GM04504 (cell line): ENCODE measurements at places on chromosomes 1 and 21.

- no peak for DNase-seq
Measured at GRCh38 chr1:100943533-100943932, 47.6 kb downstream of the SLC30A7 start.

DNA sequence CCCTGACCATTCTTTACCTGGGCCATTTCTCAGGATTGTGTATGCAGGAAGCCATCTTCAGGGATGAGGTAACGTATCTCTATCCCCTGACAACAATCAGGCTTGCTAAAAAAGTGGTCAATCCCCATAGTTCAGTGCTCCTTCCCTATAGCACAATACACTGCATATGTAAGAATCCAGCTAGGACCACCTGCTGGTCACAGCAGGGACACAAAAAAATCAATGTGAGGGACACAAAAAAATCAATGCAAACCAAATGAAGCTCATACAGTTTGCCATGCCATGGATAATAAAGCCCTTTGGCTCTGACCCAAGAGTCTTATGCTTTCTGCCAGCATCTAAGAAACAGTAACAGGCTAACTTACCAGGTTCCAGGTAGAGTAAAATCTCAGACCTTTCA lies 16.3 kb downstream of the ACBD6 start:
- DNase-seq = no peak

- DNase-seq = no peak
Measured at GRCh38 chr1:244049162-244050013, 1.7 kb upstream of the ZBTB18 start.

GRCh38 chr1:41537788-41538351 lies 53.4 kb upstream of the EDN2 start:
- DNase-seq = peak; percentile 42

DNA sequence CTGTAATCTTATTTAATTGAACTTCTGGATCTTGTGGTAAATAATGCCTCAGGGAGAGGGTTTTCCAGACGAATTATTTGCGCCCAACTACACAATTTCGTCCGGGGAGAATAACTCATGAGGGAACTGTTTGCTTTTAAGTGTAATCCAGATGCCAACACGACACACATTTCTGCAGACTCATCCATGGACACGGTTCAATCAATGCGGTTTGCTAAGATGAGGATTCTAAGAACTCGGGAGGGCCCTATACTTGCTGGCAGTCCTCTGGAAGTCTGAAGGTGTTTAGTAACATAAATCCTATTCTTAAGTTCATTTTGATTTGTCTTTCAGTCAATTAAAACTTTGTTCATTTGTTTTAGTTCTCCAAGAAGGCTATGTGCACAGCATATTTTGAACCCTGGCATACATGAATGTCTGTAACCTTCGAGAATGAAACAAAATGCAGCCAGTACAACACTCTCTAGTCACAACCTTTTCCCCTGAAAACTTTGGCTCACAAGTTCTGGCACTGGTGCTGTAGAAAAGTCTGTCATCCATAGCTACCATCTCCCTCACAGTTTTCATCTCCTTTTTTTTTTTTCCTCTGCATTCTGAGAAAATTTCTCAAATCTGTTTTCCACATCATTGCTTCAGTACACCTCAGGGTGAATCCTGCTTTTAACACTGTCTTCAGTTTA lies 38.8 kb downstream of the DIPK1A start:
- DNase-seq = peak; percentile 54

DNA sequence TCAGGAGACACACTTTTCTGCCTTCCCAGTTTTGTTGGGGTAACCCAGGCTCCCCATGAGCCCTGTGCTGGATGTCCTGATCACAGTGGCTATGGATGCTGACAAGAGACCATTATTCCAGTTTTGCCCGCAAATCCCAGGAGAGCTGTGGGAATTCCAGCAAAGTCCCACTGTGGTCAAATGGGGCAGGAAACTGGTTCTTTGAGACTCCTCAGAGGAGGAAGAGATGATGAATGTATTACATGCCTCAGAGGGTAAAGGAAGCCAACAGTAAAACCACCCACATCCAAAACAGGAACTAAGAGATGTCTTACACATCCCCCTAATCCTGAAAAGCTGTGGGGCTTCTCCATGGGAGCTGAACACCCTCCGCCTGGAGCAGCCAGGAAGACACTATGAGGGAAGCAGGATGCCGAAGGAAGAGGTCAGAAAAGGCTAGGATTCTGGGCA lies 12.8 kb upstream of the MPZL1 start:
- DNase-seq = no peak

GRCh38 chr1:3058263-3059030 lies 10.6 kb upstream of the PRDM16 start:
- DNase-seq = no peak

GRCh38 chr1:84653130-84653677 lies 37.1 kb downstream of the SSX2IP start:
- no peak for DNase-seq

DNA sequence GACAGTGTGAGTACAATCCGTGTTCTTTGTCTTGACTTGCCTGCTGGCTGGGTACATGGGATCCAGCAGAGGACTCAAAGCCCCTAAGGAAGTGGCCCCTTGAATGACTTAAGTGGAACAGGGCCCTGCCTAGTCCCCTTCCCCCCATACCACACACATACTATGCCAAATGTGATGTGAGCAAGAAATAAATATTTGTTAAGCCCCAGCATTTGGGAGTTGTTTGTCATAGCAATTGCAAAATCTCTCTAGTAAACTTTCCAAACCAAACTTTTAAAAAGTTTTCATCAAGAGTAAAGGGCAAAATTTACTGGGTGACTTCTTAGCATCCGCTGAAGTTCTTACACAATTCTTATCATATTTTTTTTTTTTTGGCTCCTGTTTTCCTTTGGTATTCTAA lies 32.5 kb upstream of the CACHD1 start:
- no peak for DNase-seq

GRCh38 chr1:153746174-153746573 lies 18.3 kb downstream of the INTS3 start:
- no peak for DNase-seq

GRCh38 chr21:14086553-14086952 lies 124.2 kb downstream of the LIPI start:
- no peak for DNase-seq

DNA sequence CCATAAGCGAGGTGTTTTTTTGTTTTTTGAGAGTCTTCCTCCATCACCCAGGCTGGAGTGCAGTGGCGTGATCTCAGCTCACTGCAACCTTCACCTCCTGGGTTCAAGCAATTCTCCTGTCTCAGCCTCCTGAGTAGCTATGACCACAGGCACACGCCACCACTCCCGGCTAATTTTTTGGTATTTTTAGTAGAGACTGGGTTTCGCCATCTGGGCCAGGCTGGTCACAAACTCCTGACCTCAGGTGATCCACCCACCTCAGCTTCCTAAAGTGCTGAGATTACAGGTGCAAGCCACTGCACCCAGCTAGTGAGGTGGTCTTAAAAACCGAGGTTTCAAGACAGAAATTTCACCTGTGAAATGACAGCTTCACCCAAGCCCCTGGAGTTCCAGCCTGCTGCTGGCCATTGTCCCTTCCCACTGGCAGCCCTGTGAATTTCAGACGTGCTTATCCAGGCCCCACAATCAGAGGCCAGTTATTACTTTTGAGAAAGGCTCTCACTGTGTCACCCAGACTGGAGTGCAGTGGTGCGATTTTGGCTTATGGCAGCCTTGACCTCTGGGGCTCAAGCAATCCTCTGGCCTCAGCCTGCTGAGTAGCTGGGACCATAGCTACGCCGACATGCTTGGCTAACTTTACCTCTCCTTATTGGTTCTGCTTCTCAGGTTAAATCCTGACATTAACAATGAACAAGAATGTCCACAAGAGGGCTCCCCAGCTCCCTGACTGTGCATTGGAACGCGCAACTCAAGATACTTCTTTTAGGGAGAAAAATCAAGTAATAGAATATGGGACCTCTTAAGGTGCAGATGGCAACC lies 19.4 kb downstream of the ENO1 start:
- no peak for DNase-seq

- DNase-seq = no peak
Measured at GRCh38 chr1:233735331-233735730, 121.4 kb downstream of the KCNK1 start.

DNA sequence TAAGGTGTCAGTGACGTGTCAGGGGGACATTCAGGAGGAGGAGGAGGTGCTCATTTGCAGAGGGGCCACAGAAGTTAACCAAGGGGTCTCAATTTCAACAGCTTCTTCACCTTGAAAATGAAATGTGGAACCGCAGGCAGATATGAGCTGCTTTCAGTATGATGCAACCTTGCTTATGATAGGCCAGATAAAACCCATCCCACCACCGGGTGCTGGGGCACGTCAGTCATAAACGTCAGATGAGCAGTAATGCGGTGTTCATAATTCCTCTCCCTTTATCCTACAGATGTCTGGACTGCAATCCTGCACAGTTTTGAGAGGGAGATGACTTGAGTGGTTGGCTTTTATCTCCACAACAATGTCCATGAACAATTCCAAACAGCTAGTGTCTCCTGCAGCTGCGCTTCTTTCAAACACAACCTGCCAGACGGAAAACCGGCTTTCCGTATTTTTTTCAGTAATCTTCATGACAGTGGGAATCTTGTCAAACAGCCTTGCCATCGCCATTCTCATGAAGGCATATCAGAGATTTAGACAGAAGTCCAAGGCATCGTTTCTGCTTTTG lies 1.7 kb downstream of the PTGFR start:
- DNase-seq = peak; percentile 18

DNA sequence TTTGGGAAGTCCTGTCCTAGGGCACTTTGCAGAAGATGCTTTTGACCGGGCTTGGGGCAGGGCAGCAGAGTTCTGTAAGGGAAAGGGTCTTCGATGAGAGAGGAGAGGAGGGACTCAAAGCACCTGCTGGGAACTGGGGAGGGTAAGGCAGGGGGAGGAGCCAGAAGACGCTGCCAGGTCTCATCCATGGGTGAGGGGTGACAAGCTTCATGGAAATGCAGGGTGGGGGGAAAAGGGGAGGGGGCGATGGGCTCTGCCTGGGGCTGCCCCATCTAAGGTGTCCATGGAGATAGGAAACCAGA lies 20.9 kb upstream of the C2CD2 start:
- DNase-seq = no peak

- DNase-seq = no peak
Measured at GRCh38 chr1:2446394-2446793, 29.7 kb upstream of the PLCH2 start.

DNA sequence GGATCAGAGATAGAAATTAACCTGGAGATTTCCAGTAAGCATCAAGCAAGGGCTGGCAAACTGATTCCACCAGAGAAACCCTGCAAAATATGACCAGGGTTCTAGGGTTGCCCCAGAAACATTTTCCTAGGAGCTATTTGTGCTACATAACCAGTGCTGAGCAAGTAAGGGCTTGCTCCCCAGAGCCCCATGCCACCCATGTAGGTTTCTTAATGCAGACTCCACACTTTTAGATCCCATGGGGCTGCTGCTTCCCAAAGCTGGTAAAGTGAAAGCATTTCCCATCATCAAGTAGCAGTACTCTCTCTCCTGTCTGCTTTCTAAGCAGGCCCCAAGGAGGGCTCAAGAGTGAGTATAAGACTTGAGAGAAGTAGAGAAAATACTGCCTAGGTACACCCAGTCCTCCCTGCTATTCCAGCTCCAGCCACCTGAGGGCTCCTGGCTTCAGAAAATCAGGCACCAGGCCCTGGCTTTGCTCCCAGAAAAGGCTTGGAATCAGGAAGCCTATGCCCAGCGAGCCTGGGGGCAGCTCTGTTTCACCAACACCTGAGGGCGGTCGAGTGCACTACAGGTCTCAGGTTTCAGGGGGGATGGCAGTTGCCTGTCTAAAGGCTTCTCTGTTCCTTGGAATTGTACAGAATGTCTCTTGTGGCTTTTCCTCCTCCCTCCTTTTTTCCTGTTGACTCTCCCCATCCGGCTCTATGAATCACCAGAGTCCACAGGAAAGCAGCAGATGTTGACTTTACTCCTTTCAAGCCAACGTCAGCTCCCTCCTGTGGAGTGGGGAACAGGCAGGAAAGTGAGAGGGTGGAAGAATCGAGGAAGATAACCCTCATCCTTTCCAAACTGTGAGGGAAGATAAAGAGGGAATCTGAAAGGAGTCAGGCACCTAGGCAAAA lies 6.2 kb upstream of the ANKRD35 start:
- DNase-seq = peak; percentile 97

- no peak for DNase-seq
Measured at GRCh38 chr1:61224609-61225008, 142.2 kb downstream of the NFIA start.

DNA sequence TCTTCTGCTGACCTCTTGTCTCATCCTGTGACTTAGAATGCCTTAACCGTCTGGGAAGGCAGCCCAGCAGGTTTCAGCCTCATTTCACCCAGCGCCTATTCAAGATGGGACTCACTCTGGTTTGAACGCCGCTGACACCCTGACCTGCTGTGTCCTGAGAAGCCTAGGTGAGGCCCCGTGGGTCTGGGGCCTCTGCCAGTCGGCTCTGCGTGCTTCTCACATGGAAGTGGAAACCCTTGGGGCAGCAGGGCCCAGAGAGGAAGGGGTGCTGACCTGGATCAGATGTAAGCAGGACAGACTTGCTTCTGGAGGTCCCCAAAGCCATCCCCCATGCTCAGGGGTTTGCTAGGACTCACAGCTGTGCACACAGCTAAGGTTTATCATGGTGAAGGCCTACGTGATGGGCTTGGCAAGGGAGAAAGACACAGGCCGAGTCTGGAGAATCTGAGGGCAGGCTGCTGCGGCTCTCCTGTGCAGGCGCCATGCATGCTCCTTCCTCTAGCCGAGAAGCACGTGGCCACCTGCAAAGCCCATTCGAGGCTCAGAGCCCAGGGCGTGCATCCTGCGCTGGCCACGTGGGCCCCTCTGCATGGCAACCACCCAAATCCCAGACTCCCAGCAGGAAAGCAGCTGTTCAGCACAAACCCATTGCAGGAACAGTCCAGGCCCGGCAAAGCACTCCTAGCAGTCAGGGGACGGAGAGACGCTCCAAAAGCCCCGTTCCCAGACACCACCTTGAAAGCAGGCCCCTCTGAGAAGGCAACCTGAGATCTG lies 3.8 kb downstream of the TRPM2 start:
- no peak for DNase-seq

- peak; percentile 37 for DNase-seq
Measured at GRCh38 chr1:20787029-20787839, at the start of gene HP1BP3. Gene HP1BP3, minus strand, starts transcription at chr1:20787307. Its CDS starts 6,867 bp downstream, at chr1:20780440.

GRCh38 chr1:24908591-24909259 lies 21.4 kb downstream of the RUNX3 start:
- no peak for DNase-seq

- no peak for DNase-seq
Measured at GRCh38 chr1:243716906-243717305, 133.1 kb downstream of the AKT3 start.

DNA sequence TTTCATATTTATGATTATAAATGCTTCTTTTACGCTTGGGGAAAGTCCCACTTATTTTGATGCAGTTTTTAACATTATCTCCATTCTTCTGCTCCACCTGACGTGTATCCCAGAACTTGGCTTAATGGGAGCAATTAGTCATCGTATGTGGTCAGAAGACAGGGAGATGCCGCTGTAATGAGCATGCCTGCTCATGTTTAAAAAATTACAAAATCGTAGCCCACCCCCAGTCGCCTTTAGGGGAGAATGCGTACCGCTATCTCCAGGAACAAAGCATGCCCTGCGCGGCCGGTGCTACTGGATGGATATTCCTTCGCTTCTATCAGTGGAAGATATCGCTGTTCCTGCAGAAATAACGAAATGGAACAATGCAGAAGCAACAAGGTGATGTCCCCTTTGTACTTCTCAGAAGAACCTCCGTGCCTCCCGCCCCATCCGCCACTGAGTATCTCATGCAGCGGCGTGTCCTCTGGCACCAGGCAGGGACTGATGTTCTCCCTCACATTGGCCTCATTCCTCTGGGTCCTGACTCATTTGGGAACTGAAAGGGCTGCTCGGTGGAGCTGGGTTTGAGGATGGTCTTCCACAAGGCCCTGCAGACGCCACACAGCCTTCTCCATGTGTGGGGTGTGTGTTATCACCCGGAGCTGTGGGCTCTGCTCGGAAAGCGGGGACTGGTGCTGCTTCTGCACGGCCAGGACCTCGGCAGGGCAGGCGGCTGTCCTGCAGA lies 116.3 kb upstream of the COL6A1 start:
- DNase-seq = peak; percentile 55
